ENCODE measurements at places on chromosomes 6 and 20. TPM values are rescaled to one million over a fixed set of nuclear protein-coding genes. Genes with fewer than 3 reads are reported as not detected.
A peak's percentile ranks its signal among the peaks of the same experiment; 100 is the strongest.

Gene SAYSD1
- 7.0 TPM for total RNA-seq

DNA sequence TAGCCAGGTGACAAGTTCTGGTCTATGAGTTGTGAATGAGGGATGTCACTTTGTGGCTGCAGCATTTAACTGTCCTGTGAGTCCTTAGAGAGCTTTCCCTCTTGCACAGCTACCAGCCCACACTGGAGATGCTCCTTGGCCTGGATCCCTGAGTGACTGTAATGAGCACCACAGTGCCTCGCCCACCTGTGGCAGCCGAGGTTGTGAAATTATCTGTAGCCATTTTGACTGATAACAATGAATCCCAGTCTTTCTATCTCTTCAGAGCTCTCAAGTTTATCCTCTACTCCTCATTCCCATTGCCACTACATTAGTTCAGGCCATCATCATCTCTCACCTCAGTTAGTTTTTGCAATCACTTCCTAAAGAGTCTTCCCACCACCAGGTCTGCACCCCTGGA is 41.3 kb upstream of the BEND3 start:
- H3K27me3 ChIP-seq, result no peaks in the 10 kb centered on the region
- H3K4me3 ChIP-seq, result no peak overlapping the region
- H3K4me1 ChIP-seq, result no peaks in the 10 kb centered on the region
- H3K27ac ChIP-seq, result no peak overlapping the region
- H3K36me3 ChIP-seq, result peaks cover 2% of the 10 kb centered on the region
- no peak for DNase-seq

Gene PRKN
- 21.4 TPM for total RNA-seq

Gene ZKSCAN8
- 13.7 TPM for total RNA-seq

DNA sequence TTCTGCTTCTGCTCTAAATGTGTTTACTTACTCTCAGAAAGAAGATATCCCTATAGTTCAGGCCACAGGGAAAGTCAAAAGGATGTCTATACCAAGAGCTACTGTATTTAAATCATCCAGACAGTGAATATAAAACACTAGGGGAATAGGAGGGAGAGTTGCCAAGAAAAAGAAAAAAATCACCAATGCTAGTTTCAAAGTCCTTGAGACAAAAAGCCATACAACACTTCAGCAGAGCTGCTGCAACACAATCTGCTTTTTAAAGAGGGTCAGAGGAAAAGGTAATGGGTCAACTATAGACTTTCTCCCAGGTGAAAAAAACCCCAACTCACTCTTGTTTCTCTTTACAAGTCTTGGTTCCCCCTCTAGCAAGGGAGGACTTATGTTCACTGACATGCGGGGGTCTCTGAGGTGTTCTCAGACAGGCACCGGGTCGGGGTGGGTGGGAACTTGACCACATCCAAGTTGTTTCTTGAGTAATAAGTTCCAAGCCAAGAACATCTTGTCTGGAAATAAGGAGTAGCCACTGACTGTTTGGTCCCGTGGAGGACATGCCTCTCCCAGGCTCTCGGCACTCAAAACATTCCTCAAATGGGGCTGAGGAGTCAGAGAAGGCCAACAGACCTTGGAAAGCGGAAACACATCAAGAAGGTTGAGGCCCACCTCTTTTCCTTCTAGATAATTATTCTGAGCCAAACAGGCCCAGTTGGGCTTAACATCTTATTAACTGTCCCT is 47.7 kb downstream of the GJA10 start:
- H3K27me3 ChIP-seq, result no peaks in the 10 kb centered on the region
- peaks cover 2% of the 10 kb centered on the region for H3K4me1 ChIP-seq
- DNase-seq, result no peak
- peaks cover 4% of the 10 kb centered on the region for H3K36me3 ChIP-seq
- no peak overlapping the region for H3K27ac ChIP-seq
- no peak overlapping the region for H3K4me3 ChIP-seq

- H3K4me1 ChIP-seq, result peaks cover 14% of the 10 kb centered on the region
- H3K4me3 ChIP-seq, result no peak overlapping the region
- H3K27ac ChIP-seq, result no peak overlapping the region
Observed at GRCh38 chr20:21503345-21503744, 10.5 kb downstream of the NKX2-2 start.

DNA sequence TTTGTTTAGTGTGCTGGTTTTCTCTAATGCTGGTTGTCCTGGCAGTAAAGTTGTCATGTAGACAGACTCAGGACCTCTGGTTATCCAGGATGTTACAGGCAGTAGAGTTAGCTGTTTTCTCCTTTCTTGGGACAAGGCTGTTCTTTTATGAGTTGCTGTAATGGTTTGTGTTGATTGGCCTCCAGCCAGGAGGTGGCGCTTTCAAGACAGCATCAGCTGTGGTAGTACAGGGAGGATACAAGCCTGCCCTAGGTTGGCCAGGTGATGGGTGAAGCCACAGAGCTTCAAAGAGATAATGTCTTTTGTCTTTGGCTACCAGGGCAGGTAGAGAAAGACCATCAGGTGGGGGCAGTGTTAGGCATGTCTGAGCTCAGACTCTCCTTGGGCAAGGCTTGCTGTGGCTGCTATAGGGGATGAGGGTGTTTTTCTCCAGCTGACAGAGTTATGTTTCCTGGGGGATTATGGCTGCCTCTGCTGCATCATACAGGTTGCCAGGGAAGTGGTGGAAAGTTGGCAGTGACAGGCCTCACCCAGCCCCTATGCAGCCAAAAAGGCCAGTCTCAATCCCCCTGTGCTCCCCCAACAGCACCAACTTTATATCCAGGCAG is 127.2 kb upstream of the TAB2 start:
- DNase-seq, result no peak
- H3K4me1 ChIP-seq, result no peaks in the 10 kb centered on the region
- H3K36me3 ChIP-seq, result no peaks in the 10 kb centered on the region
- no peak overlapping the region for H3K4me3 ChIP-seq
- H3K27ac ChIP-seq, result no peak overlapping the region

DNA sequence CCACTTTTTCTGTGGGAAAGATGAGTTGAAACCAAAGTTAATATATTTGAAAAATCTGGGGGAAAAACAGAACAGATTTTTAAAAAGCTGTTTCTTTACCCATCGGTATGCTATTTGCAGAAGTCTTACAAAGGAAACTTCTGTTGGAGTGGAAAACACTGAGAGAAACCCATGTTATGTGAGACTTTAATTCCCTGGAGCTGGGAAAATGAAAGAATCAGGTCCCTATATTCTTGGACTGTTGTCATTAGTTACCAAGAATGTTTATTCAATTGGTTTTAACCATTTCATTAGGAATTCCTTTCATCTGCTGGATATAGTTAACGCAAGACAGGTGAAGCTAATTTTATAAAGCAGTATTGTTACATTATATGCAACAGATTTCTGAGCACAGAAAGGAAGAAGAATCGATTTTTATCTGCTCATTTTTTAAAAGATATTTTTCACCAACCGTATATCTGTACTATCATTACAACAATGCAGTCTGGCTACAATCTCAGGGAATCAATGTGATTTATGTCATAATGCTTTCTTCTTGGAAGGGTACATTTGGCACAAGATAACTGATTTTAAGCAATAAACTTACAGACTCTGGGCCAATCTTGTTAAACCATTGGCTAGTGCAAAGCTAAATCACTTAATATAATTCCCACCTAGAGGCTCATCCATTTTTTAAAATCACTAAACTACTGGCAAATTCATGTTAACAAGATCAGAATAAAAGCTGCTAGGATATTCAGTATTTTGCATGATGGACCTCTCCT is 170.0 kb downstream of the MOXD1 start:
- H3K27ac ChIP-seq, result no peak overlapping the region
- no peak overlapping the region for H3K4me3 ChIP-seq
- H3K4me1 ChIP-seq, result no peaks in the 10 kb centered on the region

DNA sequence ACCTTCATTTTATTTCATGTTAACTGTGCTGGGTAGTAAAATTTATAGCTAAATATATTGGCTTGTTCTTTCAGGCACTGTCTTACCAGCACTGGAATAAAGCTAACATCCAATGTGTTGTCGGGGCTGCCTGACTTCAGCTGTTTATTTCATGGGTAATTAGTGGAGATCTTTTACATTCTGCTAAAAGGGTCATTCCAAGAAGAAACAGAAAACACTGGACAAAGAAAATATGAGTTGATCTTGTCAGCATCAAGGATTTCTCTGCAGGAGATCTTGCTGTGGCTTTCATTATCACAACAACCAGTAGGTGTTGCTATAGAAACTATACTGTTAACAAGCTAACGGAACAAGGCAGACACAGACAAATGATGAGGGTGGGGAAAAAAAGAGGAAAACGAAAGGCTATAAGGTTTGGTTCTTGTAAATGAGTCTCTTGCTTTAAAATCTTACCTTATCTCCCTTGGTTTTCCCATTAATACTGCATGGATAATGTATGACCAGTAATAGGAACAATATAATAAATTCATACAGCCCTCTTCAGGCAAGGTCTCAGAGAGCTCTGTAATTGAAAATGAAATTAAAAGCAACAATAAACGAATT is 206.8 kb downstream of the SIM1 start:
- no peaks in the 10 kb centered on the region for H3K36me3 ChIP-seq
- no peaks in the 10 kb centered on the region for H3K27me3 ChIP-seq
- no peak for DNase-seq
- H3K4me1 ChIP-seq, result no peaks in the 10 kb centered on the region
- H3K27ac ChIP-seq, result no peak overlapping the region

DNA sequence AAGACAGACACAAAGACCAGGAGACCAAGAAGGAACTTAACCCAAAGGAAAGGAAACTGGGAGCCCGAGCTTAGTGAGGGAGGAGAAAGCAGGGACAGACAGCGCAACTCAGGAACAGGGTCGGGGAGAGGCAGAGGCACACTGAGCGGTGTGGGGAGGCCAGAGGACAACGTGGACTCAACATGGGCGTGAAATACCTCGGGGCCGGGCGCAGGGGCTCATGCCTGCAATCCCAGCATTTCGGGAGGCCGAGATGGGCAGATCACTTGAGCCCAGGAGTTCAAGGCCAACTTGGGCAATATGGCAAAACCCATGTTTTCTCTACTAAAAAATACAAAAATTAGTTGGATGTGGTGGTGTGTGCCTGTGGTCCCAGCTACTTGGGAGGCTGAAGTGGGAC is 5.7 kb upstream of the RPS6KA2 start:
- H3K27ac ChIP-seq, result peak overlapping the region; percentile 38
- H3K36me3 ChIP-seq, result no peaks in the 10 kb centered on the region
- peaks cover 54% of the 10 kb centered on the region for H3K4me1 ChIP-seq
- H3K27me3 ChIP-seq, result no peaks in the 10 kb centered on the region

GRCh38 chr6:170250981-170251775 is 39.7 kb downstream of the DLL1 start:
- no peak overlapping the region for H3K27ac ChIP-seq
- no peak overlapping the region for H3K4me3 ChIP-seq
- DNase-seq, result no peak
- peaks cover 15% of the 10 kb centered on the region for H3K27me3 ChIP-seq
- H3K4me1 ChIP-seq, result peaks cover 4% of the 10 kb centered on the region

DNA sequence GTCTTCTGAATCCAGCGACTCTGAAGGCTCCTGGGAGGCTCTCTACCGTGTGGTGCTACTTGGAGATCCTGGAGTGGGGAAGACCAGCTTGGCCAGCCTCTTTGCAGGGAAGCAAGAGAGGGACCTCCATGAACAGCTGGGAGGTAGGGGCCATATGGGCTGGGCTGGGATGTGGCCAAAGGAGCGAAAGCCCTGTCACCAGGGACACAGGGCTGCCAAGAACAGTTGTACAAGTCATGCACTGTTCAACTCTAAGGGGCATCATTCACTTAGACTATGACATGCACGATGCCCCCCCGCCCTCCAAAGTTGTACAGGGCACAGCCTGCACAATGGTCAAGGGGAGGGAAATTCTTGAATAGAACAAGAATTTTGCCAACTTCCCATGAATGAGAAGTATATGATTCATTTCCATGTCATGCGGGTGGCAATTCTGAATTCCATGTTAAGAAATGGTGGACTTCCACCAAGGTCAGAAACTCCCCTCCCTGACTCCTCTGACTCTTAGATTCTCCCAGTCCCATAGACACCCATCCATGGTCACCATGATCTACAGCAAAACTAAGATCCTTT is 1.6 kb downstream of the REM1 start:
- H3K36me3 ChIP-seq, result no peaks in the 10 kb centered on the region
- no peak for DNase-seq
- peak overlapping the region; percentile 47 for H3K4me3 ChIP-seq
- H3K27ac ChIP-seq, result peak overlapping the region; percentile 88

GRCh38 chr6:22254886-22255285 is 42.0 kb downstream of the PRL start:
- H3K27me3 ChIP-seq, result no peaks in the 10 kb centered on the region
- no peak overlapping the region for H3K27ac ChIP-seq
- no peak for DNase-seq
- H3K4me3 ChIP-seq, result no peak overlapping the region
- H3K4me1 ChIP-seq, result no peaks in the 10 kb centered on the region
- H3K36me3 ChIP-seq, result no peaks in the 10 kb centered on the region

GRCh38 chr6:53067849-53068361 is 2.7 kb downstream of the FBXO9 start:
- no peak for DNase-seq
- H3K36me3 ChIP-seq, result peaks cover 40% of the 10 kb centered on the region
- no peak overlapping the region for H3K4me3 ChIP-seq

GRCh38 chr20:23269954-23270353 is 80.6 kb upstream of the NXT1 start:
- H3K27me3 ChIP-seq, result no peaks in the 10 kb centered on the region
- peak overlapping the region; percentile 51 for H3K27ac ChIP-seq
- peaks cover 26% of the 10 kb centered on the region for H3K4me1 ChIP-seq
- no peak for DNase-seq

- H3K36me3 ChIP-seq, result peaks cover 13% of the 10 kb centered on the region
- no peak overlapping the region for H3K27ac ChIP-seq
- DNase-seq, result no peak
- no peaks in the 10 kb centered on the region for H3K4me1 ChIP-seq
Observed at GRCh38 chr6:158158748-158159147, 9.3 kb downstream of the SERAC1 start.

Gene PTGIS
- total RNA-seq, result 22.6 TPM

Gene TRIM15
- not detected for total RNA-seq

DNA sequence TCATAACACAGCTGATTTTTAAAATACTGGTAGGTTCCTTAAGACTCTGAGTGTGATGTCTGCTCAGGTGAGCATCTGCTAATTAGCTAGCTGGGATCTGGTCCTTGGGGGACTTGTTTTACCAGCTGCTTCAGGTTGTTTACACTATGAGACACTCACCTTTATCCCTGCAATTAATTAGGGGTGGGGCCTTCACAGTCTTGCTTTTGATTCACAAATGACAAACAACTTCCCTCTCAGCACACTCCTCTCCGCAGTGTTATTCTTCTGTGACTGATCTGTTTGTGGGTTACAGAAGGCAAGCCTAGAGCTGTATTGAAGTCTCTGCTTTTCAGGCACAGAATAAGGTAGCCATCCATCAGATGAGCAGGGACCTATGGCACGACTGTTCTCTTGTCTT is 62.0 kb upstream of the CD83 start:
- no peak for DNase-seq
- peaks cover 6% of the 10 kb centered on the region for H3K27me3 ChIP-seq
- H3K4me1 ChIP-seq, result peaks cover 4% of the 10 kb centered on the region
- no peaks in the 10 kb centered on the region for H3K36me3 ChIP-seq
- H3K27ac ChIP-seq, result no peak overlapping the region
- H3K4me3 ChIP-seq, result no peak overlapping the region
